ENCODE measurements at places on chromosomes 2 and 18. TPM values are rescaled to one million over a fixed set of nuclear protein-coding genes. Genes with fewer than 3 reads are reported as not detected.

GRCh38 chr2:164388511-164388910, 232.8 kb downstream of the GRB14 start:
- no peaks in the 10 kb centered on the region for H3K36me3 ChIP-seq
- DNase-seq = no peak

Gene CDH19
- total RNA-seq = not detected

Gene FAM228A
- 0.69 TPM for total RNA-seq

GRCh38 chr2:46699934-46700256, 215.7 kb downstream of the MCFD2 start:
- H3K36me3 ChIP-seq = no peaks in the 10 kb centered on the region
- peak overlapping the region; percentile 91 for H3K27ac ChIP-seq
- H3K4me1 ChIP-seq = peaks cover 18% of the 10 kb centered on the region
- DNase-seq = no peak

Gene ATP6V1B1
- total RNA-seq = not detected

GRCh38 chr2:178478439-178479274, at the start of gene FKBP7:
Gene FKBP7 (minus strand): TSS chr2:178478600. CDS start chr2:178478499, 101 bp downstream.
- peak within 1 kb of the TSS; percentile 95 for H3K4me3 ChIP-seq
- peaks cover 13% of the 10 kb centered on the region for H3K4me1 ChIP-seq
- no peaks in the 10 kb centered on the region for H3K36me3 ChIP-seq

DNA sequence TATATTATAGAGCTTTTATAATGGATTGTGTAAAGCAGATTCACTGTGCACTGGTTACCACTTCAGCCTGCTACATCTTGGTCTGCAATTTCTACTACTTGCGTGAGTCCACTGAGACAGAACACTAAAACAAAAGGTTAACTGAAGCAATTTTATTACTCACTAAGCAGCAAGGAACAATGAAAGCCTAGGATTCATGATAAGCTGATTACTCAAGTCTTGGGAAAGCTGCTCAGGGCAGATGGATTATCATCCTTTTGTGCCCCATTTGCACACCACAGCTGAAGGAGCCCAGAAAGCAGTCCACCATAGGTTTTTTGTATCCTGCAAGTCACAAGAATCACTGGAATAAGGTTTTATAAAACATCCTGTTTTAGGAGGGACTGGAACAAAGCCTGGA, 1215.2 kb upstream of the TMEFF2 start:
- no peak for DNase-seq
- no peaks in the 10 kb centered on the region for H3K4me1 ChIP-seq
- no peak overlapping the region for H3K4me3 ChIP-seq

- H3K27ac ChIP-seq = no peak overlapping the region
- H3K27me3 ChIP-seq = no peaks in the 10 kb centered on the region
- no peak overlapping the region for H3K4me3 ChIP-seq
Measured at GRCh38 chr2:52341732-52342131, 1309.8 kb upstream of the NRXN1 start.

DNA sequence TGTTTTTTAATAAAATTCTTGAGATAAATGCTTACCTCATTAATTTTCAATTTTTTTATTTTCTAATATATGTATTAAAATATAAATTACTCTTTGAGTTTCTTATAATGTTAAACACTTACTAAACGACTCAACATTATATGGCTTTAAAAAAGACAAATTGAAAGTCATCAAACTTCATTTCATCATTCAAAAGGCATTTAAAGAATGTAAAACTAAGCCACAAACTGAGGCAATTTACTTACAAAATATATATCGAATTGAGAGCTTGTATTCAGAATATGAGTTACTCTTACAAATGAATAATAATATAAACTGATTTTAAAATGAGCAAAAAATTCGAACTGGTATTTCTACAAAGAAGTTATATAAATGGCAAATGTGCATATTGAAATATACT, 1262.2 kb upstream of the PIK3C3 start:
- no peaks in the 10 kb centered on the region for H3K4me1 ChIP-seq
- H3K27me3 ChIP-seq = no peaks in the 10 kb centered on the region
- no peak overlapping the region for H3K4me3 ChIP-seq
- peaks cover 5% of the 10 kb centered on the region for H3K36me3 ChIP-seq
- DNase-seq = no peak

DNA sequence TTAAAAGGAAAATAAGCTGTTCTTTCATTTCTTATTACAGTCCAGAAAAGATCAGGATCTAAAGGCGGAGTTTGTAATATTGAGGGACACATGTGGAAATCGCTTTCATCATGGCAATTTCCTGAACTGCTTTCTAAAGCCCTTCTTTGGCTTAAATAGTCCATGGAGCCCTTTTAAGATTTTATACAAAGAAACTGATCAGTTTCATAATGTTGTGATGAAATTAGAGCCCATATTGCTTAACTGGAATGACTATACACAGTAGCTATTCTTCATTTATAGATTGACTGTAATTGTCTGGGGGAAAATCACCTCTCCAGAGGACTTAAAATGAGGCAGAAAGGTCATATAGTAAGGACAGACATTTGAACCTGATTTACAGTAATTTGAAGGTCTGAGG, 322.2 kb downstream of the ETAA1 start:
- H3K4me1 ChIP-seq = no peaks in the 10 kb centered on the region
- DNase-seq = no peak
- H3K27ac ChIP-seq = no peak overlapping the region

GRCh38 chr2:33372940-33373553, 103.4 kb upstream of the RASGRP3 start:
- H3K27ac ChIP-seq = no peak overlapping the region
- no peaks in the 10 kb centered on the region for H3K27me3 ChIP-seq
- H3K36me3 ChIP-seq = no peaks in the 10 kb centered on the region
- H3K4me3 ChIP-seq = no peak overlapping the region

All from glutamatergic neuron (in vitro differentiated cells).